ENCODE measurements at places on chromosomes 4 and X.

DNA sequence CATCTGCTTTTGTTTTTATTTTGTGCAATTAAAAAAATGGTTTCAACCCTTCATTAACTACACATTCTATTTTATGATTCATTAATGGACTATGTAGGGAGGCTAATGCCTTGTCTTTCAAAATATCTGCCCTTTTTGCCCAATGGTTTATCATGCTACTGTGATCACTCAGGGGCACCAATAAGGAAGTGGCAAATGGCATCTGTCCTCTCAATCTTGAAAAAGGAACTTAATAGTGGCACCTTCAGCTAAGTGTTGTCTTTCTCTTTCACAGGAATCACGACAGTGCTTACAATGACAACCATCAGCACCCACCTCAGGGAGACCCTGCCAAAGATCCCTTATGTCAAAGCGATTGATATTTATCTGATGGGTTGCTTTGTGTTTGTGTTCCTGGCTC lies 57.1 kb downstream of the COMMD8 start:
- no peak for DNase-seq

DNA sequence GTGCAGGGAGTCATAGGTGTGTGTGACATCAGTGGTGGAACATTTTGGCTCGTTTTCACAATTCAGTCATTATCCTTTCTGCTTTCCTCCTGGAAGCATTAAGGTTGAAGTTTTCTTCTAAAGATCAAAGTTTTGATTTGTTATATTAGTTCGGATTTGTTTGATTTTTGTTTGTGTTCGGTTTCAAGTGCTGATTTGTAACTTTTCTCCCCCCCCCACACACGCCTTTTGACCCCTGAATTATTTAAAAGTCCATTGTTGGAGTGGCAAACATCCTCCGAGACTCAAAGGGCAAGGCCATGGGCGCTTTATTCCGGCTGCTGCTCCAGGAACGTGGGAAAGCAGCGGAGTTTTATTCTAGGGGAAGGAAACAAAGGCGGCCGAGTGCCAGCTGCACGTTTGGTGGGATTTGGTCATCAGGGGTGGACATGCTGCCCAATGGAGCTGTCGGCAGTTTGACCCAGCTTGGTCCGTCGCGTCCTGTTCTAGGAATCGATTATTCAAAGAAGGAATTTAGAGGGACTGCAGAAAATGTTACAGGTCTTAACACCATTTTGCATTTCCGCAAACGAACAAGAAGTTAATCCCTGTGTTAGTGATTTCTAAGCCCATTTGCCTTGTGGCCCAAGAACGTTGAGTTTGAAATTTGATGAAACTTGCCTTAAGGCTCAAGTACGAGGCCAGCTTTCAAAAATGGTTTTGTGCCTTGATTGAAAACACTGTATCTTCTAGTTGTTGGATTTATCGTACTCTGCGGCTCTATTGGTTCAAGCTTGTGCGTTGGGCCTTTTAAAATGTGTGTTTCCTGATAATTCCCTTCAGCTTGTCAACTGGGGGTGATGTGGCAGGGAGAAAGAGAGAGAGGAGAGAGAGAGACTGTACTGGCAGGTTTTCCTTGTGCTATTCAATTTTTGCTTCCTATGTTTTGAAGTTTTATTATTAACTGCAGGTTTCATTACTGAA lies 565 bp upstream of the ZNF41 start:
- no peak for DNase-seq

DNA sequence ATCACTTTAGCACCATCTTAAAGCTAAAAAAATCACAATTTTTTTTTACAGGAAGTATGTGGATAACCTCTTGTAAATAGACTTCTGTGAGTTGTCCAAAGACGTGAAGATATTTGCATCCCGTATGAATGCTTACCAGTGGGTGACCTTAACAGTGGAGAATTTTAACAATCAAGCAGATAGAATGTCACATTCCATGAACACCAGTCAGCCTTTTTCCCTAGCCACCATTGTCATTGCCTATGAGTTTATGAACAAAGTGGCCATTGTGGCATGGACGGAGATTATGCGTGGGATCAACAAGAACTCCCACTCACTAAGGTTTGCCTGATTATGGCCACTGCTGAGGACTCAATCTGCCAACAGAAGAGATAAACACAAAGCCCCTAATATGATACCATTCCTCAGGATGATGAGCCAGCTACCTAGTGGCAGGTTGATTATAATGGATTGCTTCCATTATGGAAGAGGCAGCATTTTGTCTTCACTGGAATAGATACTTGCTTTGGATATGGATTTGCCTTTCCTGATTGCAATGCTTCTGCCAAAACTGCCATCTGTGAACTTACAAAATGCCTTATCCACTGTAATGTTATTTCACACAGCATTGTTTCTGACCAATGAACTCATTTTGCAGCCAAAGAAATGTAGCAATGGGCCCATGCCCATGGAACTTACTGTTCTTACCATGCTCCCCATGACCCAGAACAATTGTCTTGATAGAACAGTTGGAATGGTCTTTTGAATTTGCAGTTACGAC lies 830.9 kb upstream of the NDST4 start:
- no peak for DNase-seq

GRCh38 chr4:152605031-152605430 lies 69.1 kb upstream of the FBXW7 start:
- no peak for DNase-seq

DNA sequence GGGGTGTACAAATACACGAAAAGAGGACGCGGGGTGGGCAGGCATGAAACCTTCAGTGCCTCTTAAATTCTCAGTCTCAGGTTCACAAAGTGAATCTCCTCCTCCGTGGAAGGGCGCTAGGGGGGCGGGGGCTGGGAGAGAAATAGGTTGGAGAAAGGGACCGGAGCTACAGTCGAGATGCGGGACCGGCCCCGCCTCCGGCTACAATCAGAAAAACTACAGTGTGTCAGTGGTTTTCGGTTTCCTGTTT lies 3.4 kb downstream of the MAML3 start:
- no peak for DNase-seq

GRCh38 chr4:84733343-84734033 lies 150.6 kb downstream of the CDS1 start:
- DNase-seq = no peak

DNA sequence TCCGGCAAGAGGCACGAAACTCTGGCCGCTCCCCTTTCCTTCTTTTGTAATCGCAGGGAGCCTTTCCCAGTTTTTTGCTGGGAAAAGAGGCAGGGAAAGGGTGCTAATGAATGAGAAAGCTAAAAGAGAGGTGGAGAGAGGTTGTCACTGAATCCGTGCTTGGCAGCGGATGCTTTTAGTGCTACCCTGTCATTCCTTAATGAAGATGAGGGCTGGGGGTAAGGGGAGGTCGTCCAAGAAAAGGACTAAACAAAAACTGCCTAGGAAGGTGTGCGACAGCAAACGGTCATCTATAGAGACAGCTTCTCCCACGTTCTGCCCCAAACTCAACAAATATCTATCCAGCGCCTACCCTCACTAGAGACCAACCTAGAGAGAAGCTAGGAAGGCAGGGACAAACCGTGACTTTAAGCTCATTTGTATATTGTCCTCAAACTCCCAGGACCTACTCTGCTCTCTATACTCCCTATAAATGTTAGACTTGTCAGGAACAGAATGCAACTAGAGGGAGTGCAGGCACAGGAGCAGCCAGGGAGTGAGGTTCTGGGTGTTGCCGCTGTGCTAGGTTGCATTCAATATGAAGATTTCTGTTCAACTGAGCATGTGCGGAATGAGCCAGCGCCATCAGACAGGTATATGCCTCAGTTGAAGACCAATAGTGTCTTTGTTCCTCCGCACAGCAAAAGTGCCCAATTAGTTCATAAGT lies 777 bp upstream of the CASK start:
- no peak for DNase-seq

- no peak for DNase-seq
Measured at GRCh38 chr4:159766241-159766640, 663.4 kb downstream of the RAPGEF2 start.

DNA sequence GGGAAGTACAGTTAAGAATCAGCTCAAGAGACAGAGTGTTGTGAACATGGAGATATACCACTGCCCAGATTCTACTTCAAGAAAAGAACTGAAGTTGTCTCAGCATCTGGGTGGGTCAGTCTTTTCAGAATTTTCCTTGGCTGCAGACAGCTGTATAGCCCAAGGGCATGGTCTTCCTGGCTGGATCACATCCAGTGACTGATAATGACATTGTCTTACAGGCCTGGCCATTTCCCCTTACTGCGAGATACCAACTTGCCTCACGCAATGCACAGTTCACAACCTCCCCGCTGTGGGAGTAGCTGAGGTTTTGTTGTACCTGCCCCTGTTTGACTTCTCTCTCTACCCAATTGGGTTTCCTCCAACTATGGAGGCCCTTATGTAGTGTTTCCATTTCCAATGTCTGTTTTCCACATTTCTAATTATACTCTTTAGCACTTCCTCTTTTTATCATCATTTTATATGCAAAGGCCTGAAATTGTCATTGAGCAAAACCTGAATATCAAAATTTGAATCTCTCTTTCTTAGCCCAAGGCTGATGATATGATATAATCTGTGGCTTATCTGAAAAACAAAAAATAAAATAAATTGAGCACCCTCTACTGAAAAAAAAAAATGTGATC lies 209.1 kb downstream of the NAF1 start:
- DNase-seq = no peak

DNA sequence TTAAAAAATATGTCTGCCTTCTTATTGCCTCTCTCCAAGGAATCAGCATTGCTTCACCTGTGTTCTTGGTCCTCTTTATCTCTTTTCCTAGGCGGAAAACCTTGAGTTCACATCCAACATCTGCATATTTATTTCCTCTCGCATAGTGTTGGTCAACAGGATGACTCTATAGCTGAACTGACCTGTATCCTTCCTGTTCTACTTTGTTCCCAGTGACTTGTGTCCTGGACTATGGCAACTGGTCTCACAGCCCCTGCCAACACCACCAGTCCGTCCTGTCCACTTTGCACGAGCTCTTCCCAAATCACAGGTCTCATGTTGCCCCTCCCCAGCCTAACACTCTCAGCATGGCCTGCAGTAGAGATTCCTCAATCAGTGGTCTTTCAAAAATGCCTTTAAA lies 2.0 kb downstream of the DIPK2B start:
- DNase-seq = no peak

DNA sequence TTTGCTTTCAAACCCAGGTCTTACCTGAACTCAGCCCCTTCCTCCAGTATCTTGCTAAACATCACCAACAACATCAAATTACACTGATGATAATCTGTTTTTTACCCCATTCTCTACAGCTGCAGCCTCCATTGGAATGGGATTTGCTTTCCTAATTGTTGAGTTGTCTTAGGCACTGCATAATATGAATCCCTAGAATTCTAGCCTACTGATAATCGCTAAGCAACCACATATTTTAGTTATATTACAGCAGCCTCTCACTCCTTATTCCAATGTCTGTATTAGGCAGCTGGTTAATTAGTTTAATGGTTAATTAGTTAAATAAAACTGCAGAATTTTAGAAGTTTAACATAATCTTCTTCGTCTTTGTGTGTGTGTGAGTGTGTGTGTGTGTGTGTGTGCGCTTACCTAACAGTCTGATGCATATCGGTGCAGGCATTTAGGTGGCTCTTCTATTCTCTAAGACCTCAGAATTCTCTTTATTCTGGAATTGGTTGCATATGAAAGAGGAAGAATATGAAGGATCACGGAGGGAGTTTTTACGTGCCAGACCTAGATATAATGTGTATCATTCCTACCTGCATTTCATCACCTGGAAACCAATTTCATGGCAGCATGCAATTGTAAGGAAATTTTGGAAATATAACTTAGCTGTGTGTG lies 5.3 kb upstream of the COMMD8 start:
- DNase-seq = no peak

DNA sequence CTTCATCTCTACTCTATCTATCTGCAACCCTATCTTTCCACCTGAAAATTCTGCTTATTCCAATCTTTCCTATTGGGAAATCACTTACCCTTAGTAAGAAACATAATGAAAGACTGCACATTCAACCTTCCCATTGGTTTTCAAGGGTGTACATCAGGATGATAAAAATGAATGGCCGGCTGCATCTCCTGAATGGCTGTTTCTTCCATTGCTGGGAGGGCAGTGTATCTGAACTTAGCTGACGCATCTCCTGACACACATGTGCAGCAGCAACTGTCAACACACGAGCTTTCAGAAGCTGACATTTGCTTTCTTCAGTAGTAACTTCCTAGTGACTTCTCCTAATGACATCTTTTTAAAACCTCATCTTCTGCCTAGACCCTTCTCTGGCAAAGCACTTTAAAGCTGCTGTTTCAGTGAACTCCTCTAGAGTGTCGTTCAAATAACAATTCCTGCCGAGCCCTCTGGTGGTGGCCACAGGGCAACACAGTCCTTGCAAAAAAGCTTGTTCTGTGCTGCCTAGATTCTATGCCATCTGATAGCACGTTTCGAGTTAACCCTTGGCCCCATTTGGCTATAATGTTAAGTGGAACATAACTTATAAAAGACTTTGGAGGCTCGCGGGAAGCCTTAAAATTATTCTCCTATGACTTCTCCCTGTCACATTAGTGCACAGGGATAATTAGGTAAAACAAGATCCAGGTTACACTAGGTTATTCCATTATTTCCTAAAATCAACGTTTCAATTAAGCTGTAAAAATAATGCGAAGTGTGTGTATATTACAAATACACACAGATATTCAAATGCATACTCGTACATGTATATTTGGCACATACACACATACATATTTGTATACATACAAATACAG lies 2340.7 kb downstream of the PCDH7 start:
- DNase-seq = no peak

DNA sequence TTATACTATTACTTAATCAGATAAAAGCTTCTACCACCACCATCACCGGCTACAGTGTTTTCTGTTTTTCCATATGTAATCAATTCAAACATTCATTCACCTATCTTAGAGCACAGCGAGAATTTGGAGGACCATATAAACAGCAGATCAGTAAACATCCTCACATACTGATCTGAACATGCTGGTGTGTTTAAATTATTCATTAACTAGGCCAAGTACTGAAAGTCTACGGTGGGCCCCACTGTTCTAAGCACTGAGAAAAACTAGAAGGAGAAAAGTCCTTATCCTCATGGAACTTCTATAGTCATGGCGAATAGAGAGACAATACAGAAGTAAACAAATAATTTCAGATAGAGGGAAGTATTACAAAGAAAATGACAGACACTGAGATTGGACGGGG lies 176.6 kb downstream of the NR3C2 start:
- DNase-seq = no peak

DNA sequence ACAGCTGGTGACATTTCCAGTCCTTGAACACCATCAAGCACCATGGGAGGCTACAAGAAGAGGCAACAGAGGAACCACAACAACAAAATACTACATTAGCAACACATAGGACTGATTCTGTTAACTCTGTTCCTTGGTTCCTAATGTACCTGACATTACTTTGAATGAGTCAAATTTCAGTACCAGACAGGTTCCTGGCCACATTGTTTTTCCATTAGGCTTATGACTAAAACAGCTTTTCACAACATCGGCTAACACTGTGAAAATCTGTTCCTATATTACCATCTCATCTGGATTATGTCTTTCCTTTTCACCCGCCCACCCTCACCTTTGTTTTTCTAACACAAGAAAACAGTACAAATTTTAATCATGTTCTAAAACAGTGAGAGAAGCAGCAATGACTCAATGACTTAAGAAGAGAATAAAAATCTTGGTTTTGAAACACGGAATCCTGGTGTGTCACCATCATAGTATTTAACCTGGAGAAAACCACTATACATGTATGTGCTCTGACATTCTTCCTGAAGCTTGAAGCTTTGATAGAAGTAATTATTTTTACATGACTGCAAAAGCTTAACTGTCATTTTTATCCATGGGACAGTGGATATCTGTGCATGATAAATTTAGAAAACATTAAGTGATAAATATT lies 143.9 kb downstream of the SCFD2 start:
- no peak for DNase-seq

GRCh38 chr4:171281359-171281758 lies 531.8 kb upstream of the GALNTL6 start:
- DNase-seq = no peak

Measured in stimulated activated CD8-positive, alpha-beta memory T cell treated with anti-CD3 and anti-CD28 coated beads, Interleukin-4, amount 100 ng/mL, for 24 hours (primary cell).